ENCODE measurements at places on chromosomes 16 and 17.

DNA sequence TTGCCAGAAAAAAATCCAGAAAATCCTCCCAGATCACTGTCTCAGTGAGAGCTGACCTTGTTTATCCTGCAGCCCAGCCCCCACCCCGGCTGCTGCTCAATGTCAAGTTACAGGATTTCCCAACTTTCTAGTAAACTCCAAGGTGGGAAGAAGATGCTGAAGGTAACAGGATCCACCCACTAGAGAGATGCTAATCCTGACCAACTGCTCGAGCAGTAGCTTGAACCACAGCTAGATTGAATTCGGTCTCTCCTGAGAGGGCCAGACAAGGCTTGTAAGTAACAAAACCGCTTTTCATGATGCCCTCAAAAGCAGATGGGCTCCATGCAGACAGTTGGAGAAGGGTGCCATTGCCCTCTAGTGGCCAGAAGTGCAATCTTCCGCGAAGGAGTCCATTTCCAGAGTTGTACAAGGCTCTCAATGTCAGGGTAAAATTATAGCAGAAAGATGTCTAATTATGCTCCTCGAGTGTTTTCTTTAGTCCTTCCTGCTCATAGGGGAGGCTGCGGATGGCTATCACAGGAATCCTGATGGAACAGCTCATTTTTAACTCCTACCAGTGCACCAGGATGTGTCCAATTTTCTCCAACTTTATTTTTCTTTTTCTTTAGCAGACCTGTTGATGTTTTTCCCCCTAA is 3.9 kb downstream of the CDH11 start:
- peak; percentile 65 for DNase-seq

DNA sequence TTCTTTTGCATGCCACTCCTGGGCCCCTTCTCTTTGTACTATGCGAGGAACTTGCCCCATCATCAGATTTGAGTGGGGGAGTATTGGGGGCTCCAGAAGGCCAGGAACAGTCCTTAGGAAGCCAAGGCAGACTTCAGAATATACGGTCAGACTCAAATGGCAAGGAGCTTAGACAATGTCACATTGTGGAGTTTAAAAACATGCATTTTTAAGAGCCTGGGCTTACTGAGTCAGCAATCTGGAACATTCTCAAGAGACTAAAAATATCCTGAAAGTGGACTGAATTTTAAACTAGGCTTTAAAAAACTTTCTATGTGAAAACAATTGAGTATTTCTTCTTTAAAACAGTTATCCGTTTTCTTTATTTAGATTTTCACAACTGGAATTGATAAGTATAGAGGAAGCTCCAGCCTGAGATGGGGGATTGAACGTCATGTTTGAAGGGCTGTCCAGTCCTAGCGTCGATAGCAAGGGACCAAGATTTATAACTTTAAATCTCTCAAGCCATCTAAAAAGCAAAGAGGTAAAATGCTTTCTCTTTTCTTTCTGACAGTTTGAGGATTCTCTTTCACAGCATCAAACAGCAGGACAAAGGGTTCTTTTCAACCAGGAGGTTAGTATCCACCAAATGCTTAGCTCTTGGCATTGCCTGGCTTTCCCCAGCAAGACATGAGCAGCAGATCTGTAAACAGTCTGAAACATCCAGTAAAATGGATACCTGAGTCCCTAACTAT is 45.8 kb upstream of the CDRT4 start:
- no peak for DNase-seq

GRCh38 chr16:85288869-85289660 is 176.8 kb upstream of the CIBAR2 start:
- no peak for DNase-seq

DNA sequence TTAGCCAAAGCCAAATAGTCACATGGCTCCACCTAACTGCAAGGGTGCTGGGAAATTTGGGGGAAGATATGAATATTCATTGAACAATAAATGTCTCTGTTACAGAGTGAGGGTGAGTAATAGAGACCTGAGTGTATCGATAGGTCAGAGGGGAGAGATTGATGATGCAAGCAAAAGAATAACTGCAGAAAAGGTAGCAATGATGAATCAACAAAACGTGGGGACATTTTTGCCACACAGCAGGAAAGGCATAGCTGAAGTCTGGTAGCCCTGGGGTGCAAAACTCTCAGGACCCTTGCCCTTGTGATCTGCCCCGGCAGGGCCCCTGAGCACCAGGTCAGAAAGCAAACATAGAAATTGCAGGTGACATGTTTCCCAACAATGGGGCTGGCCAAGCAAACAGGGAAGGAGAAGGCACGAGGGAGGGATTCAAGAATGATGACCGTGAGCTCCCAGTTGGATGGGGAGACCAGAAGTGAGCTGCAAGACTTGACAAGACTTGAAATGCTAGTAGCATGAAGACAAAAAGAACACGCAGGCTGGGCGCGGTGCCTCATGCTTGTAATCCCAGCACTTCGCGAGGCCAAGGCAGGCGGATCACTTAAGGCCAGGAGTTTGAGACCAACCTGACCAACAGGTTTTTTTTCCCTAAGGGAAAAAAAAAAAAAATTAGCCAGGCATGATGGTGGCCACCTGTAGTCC is 12.7 kb upstream of the HERPUD1 start:
- no peak for DNase-seq

GRCh38 chr16:19857593-19858339 is 26.9 kb downstream of the GPRC5B start:
- DNase-seq, result no peak

- DNase-seq, result no peak
These were observed 115.9 kb downstream of the DYNLRB2 start for GRCh38 chr16:80656711-80657150.

- DNase-seq, result no peak
These were observed 44.7 kb upstream of the KPNB1 start for GRCh38 chr17:47605011-47605410.

DNA sequence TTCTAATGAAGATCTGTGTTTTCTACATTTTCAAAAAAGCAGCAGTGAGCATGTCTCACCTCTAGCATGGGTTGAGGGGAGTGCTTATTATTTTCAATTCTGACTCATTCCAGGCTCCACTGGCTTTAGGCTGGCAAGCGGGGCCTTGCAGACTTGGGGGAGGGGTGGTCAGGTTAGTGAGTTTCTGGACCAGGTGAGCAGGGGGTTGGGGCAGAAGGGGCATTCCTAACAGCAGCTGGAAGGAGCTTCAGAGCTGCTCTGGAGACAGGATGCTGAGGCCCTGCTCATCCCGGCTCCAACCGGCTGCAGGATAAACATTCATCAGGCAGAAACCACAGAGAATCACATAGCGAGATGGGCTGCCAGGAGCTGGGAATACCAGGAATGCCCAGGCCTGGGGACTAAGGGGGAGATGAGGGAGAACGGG is 10.5 kb upstream of the KRT19 start:
- no peak for DNase-seq

DNA sequence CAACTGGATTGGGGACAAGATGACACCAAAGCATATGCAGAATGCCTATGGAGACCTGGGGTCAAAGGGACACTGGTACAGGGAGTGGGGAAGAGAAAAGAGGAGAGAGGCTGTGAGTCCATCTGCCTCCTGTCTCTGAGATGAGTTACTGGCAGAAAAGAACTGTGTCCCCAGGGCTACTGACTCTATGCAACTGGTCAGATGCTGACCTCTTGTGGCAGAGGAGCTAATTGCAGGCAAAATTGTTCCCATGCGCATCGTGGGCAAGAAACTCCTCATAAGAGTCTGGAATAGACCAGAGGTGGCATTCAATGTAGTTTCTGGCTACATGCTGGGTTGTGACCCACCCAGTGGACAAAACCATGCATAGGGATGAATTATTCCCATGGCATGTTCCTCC is 26.1 kb upstream of the MLKL start:
- peak; percentile 58 for DNase-seq

- no peak for DNase-seq
These were observed 194.5 kb upstream of the CDH13 start for GRCh38 chr16:82432261-82432660.

- DNase-seq, result no peak
These were observed 14.2 kb upstream of the KREMEN2 start for GRCh38 chr16:2949705-2950352.

GRCh38 chr16:10495031-10495345 is 85.4 kb downstream of the EMP2 start:
- DNase-seq, result no peak
